Frontal cortex (tissue), 4 donors: ENCODE measurements at places on chromosomes 13 and 19. TPM values are rescaled to one million over a fixed set of nuclear protein-coding genes. Genes with fewer than 3 reads are reported as not detected.

GRCh38 chr19:2234996-2235380, 1.1 kb downstream of the PLEKHJ1 start:
- no peak for DNase-seq

The PSG5 gene
- total RNA-seq, result not detected

- DNase-seq, result no peak
Measured at GRCh38 chr13:75901501-75901900, 265.4 kb downstream of the LMO7 start.

GRCh38 chr13:97468331-97468730, 34.4 kb downstream of the RAP2A start:
- DNase-seq, result no peak

- DNase-seq, result no peak
Measured at GRCh38 chr13:106153041-106153440, 382.4 kb downstream of the EFNB2 start.

DNA sequence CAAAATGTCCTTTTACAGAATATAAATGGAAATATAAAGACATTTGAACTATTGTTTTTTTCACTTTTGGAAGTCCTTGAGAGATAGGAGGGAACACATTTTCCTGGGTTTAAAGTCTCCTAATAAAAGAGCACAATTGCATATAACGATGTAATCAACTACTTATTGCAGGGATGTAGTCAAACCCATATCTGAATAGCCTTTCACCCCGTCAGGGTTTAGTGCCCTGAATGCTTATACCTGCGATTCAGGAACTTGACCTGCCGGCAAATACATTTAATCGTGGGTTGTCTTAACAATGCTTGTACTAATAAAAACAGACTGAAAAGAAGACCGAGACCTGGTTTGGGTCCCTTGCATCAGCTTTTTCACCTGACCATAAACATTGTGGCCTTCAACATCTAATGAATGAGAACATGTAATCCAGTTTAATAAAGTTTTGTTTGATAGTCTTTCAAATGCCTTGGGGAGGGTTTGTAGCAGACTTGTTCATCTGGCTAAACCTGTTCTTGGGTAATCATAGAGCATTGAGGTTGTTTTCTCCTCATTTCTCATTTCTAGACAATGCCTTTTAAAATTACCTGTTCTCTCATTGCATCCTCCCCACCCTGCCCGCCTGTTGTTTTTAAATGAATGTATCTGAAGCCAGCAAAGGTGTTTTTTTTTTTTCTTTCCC, 7.0 kb downstream of the KLF5 start:
- no peak for DNase-seq

DNA sequence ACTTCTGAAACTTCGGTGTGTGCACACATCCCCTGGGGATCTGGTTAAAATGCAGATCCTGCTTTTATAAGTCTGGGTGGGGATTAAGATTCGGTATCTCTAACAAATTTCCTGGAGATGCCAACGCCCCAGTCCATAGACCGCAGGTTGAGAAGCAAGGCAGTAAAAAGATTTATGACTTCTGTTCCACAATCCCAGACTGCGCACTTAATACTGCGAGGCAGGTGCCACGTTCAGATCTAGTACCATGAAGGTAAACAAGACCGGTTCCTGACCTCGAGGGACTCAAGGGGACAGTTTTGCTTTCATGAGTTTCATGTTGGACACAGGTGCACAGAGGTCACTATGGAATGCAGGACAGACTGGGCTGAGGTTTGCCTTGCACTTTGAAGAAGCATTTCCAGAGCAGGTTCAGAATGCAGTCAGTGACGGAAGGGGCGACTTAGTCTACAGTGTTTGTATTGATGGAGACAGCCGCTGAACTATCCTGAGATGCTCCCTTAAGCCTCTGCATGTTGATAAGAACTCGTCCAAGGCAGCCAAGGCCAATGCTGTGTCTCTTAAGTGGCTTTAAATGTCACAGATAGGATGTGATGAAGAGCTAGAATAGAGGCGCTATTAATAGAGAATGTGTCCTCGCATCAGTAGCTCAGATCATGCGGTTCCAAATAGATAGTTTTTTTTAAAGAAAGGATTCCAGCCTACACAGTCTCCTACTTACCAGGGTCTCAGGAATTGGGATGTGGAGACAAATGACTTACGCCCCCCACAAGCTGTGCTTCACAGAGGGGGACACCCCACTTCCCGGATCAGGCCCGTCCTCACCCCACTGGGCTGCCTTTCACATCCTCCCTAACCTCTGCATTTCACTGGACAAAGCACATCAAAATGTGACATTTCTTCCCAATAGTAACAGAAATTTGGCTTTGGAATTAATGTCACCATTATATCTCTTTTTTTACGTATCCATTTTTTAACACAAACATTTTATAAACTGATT, 97.1 kb upstream of the IRS2 start:
- DNase-seq, result no peak

The PRR22 gene
- total RNA-seq, result 0.41 TPM

DNA sequence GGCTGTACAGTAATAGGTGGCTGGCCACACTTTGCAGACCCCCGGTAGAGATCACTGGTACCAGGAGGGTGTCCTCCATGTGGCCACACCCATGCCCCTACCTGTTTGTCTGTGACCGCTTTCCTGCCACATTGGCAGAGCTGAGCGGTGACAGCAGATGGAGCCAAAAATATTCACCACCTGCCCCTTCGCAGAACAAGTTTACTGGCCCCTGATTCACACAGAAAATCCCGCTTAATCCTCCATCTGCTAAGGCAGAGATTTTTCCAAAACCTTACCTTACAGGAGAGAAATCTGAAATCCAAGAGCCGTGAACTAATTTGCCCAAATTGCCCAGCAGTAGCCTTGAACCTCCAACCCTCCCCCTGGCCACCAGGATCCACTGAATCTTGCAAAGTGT, 52.1 kb downstream of the MYO9B start:
- DNase-seq, result no peak

- DNase-seq, result no peak
Measured at GRCh38 chr13:44622261-44622660, 46.1 kb upstream of the TSC22D1 start.

The PSG1 gene
- not detected for total RNA-seq

- DNase-seq, result no peak
Measured at GRCh38 chr13:39159393-39159792, 121.1 kb downstream of the NHLRC3 start.

GRCh38 chr13:98462946-98463345, 114.0 kb downstream of the STK24 start:
- no peak for DNase-seq

DNA sequence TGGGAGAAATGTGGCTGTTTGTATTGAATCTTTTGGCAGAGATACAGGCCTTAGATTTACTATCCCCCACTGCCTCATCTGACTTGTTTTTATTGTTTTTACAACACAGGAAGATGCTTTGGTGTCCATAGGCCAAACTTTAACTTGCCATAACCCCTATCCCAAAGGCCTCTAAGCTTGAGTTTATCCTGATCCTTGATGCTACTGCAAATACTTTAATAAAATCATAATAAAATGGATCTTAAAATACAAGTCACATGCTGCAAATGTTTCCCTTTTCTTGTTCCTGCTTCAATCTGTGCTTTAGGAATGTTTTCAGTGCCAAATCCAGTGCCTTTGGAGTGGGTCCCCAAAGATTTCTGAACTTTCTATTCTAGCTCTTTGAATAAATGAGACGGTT, 770.6 kb downstream of the DACH1 start:
- DNase-seq, result no peak

The COMP gene
- not detected for total RNA-seq

The HPN gene
- total RNA-seq, result not detected

DNA sequence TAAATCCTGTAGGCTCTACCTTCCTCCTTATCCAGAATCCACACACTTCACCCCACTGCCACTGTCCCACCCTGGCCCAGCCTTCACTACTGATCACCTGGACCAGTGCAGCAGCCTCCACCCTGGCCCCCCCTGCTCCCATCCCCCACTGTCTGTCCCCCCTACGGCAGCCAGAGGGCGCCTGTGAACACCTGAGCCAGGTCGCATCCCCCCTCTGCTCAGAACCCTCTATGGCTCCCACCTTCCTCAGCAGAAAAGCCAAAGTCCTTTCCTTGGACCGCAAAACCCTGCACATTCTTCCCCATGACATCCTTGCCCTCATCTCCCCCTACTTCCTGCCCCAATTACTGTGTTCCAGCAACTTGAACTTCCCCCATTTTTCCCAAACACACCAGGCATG, 20.6 kb downstream of the ELAVL3 start:
- no peak for DNase-seq

GRCh38 chr19:29079356-29080032, 133.5 kb downstream of the UQCRFS1 start:
- DNase-seq, result no peak

The IGFL1 gene
- not detected for total RNA-seq

The ZNF569 gene
- 37.9 TPM for total RNA-seq

- no peak for DNase-seq
Measured at GRCh38 chr19:46368116-46368515, 21.2 kb downstream of the PPP5C start.

The TNNT1 gene
- 2.4 TPM for total RNA-seq
